ENCODE measurements at places on chromosomes 4 and X. TPM values are rescaled to one million over a fixed set of nuclear protein-coding genes. Genes with fewer than 3 reads are reported as not detected.

The TNMD gene
- total RNA-seq: not detected

The ZNF732 gene
- total RNA-seq: not detected

The RWDD4 gene
- 17.6 TPM for total RNA-seq

The GPC3 gene
- not detected for total RNA-seq

The NUP54 gene
- 102 TPM for total RNA-seq

The SPANXN4 gene
- total RNA-seq: not detected

DNA sequence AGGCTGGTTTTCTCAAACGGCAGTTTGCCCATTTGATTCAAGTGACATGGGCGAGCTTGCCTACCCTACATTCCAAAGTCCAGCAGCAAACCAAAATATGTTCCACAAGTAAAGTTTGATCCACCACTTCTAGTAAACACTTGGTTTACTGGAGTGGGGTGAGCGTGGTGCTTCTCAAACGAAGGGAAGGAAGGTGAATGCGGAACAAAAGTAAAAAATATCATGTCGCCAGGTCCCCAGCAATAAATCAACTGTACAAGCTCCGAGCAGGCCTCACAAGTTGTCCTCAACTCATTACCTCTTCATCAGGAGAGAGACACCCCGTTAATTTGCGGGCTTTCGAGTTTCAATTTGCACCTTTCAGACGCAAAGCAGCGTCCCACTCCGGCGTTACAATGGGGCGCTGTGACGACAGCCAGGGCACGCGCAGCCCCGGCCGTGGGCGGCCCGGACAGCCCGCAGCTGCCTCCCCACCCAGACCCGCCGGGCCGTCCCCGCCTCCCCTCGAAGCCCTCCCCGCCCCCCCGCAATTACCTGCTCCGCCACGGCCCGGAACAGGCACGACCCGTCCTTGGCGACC is 1.0 kb downstream of the OTUD4 start:
- peak overlapping the region; percentile 70 for H3K4me3 ChIP-seq

- no peak overlapping the region for H3K27ac ChIP-seq
- no peaks in the 10 kb centered on the region for H3K27me3 ChIP-seq
- H3K4me3 ChIP-seq: no peak overlapping the region
- no peak for DNase-seq
- no peaks in the 10 kb centered on the region for H3K36me3 ChIP-seq
- H3K4me1 ChIP-seq: no peaks in the 10 kb centered on the region
These were observed 31.3 kb downstream of the FAM241A start for GRCh38 chr4:112176596-112176995.

DNA sequence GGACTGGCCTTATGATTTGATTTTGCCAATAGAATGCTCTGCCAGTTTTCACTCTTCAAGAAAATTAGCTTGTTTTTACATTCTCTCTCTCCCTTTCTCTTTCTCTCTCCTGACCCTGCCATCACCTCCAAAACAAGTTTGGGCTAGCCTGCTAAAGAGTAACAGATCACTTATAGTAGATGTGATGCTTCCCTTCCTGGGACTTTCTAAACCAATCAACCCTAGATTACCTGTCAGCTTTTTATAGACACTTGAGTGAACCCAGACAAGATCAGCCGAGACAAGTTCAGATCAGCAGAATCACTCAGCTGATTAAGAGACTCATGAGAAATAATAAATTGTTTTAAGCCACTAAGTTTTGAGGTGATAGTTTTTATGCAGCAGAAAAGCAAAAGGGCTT is 521.2 kb downstream of the ANKRD50 start:
- DNase-seq: no peak
- no peak overlapping the region for H3K4me3 ChIP-seq
- H3K4me1 ChIP-seq: no peaks in the 10 kb centered on the region
- no peak overlapping the region for H3K27ac ChIP-seq
- H3K27me3 ChIP-seq: no peaks in the 10 kb centered on the region

GRCh38 chrX:153772316-153773217 is 8.3 kb upstream of the SRPK3 start:
- H3K36me3 ChIP-seq: no peaks in the 10 kb centered on the region
- no peak overlapping the region for H3K27ac ChIP-seq
- H3K27me3 ChIP-seq: no peaks in the 10 kb centered on the region
- H3K4me1 ChIP-seq: peaks cover 6% of the 10 kb centered on the region

GRCh38 chr4:1029529-1029928 is 18.1 kb downstream of the FGFRL1 start:
- no peaks in the 10 kb centered on the region for H3K4me1 ChIP-seq
- no peak overlapping the region for H3K27ac ChIP-seq
- no peaks in the 10 kb centered on the region for H3K27me3 ChIP-seq
- no peak for DNase-seq
- no peak overlapping the region for H3K4me3 ChIP-seq

GRCh38 chr4:46992338-46992737 is 1.0 kb downstream of the GABRA4 start:
- H3K4me3 ChIP-seq: no peak overlapping the region
- H3K36me3 ChIP-seq: no peaks in the 10 kb centered on the region
- peaks cover 19% of the 10 kb centered on the region for H3K27me3 ChIP-seq
- no peak for DNase-seq

DNA sequence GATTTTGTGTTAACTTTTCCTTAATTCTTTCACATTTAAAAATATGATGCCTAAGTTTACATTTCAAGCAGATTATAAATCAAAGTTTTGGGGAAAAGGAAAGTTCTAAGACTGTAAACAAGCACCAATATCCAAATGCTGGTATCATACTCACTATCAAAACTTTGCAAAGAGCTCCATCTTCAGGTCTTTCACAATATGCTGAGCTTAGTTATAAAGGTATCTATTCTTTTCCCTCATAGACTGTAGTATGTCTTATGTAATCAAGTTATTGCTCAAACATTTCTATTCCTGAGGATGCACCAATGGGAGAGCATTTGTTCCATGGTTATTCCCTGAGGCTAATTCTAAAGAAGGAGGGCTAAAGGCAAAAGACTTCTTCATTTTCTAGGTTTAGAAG is 207.9 kb upstream of the FAM241A start:
- no peak for DNase-seq
- H3K4me3 ChIP-seq: no peak overlapping the region
- H3K36me3 ChIP-seq: no peaks in the 10 kb centered on the region

DNA sequence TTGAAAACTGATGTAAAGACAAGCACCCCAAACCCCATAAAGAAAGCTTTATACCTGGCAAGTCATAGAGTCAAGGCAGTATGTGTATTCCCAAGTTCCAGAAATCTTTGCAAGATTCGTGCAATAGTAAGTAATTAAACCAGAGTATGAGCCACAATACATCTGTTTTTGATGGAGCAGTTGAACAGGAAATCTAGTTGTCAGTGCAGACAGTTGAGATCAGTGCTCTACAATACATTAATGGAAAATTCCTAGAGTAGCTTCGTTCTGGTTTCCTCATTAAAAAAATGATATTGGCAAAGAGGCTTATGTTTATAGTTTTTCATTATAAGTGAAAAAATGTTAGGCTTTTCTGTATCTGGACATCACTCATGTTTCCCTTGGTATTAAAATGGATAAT is 575.3 kb downstream of the TRIML1 start:
- no peak for DNase-seq
- H3K27me3 ChIP-seq: no peaks in the 10 kb centered on the region
- H3K4me1 ChIP-seq: no peaks in the 10 kb centered on the region

DNA sequence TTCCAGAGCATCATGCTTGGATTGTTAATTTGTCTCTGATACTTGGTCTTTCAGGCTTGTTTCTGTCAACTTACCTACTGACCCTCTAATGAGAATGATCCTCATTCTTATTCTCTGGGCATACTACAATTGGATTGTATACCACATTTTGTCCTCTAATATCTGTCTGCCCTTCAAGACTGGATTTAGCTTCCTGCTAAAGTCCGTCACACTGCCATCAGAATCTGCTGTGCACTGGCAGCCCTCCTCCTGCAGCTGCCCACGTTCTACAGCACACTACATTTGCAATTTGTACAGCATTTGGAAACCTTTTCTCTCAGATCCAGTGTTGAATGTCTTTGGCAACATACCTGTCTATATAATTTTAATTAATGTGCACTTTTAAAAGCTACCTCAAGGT is 183.1 kb downstream of the ZNF330 start:
- no peak overlapping the region for H3K27ac ChIP-seq
- H3K27me3 ChIP-seq: no peaks in the 10 kb centered on the region
- no peaks in the 10 kb centered on the region for H3K36me3 ChIP-seq
- no peaks in the 10 kb centered on the region for H3K4me1 ChIP-seq

Data from natural killer cell (primary cell).